Right renal pelvis (tissue), 4 donors: ENCODE measurements at places on chromosomes 7 and 10. TPM values are rescaled to one million over a fixed set of nuclear protein-coding genes. Genes with fewer than 3 reads are reported as not detected.

DNA sequence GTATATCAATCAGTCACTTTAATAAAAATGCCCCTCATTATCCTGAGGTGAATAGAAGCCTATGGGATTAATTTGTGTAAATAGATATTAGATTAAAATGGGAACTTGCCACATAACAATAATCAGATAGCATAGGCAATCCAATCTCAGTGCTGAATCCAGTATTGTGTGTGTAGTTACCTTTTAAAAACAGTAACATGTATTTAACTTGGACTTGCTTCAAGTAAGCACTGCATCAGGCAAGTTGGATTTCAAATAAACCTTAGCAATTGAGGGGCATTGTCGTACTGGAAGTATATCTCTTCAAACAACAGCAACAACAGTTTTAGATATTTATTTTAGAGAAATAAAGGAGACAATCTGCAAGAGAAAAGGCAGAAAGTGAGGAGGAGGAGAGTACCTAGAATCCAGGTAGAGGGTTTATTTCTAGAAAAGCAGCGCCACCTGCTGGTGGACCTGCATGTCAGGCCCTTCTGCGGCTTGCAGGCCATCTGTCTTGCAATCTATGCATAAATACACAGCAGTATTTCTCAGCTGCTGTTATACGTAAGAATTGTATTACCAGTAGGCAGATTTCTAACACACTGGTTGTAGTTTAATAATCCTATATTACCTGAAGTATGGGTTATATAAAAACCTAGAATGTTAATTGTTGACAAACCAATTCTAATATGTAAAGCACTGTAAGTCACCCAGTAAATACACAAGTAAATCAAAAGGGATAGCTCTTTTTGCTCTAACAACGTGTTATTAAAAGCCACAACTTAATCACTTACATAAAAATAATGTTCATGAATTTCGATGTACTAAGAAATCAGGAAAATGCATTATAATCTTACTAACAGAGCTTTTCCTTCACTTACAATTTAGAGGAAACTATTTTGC, 652.8 kb downstream of the KCNMA1 start:
- peak; percentile 72 for DNase-seq

DNA sequence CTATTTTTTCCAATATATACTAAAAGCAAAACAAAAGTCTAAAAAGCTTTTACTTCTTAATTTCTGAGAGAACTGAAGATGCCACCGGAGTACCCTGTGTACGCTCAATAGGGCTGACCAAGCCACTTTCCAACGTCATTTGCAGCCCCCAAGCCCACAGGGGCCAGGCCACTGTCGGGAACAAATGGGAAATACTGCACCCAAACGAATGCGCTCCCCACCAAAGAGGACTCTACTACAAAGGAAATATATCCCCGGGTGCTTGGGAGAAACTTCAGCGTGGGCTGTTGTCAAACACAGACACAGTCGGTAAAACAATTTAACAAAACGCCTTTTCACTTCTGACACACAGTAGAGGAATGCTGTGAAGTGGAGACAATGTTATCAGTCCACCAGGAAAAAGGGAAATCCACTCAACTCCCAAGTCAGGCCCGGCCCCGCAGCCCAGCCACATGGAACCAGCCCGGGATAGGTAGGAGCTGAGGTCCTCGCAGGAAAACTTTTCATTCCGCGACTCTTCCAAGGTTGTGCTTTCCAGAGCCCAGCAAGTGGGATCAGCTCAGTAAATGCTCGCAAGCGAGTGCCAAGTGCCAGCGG, 1.4 kb downstream of the PARD3 start:
- DNase-seq = no peak

GRCh38 chr7:158771-159170, 33.6 kb upstream of the FAM20C start:
- no peak for DNase-seq

- no peak for DNase-seq
These were observed 24.9 kb downstream of the TRRAP start for GRCh38 chr7:98903246-98903645.

COL28A1 gene
- polyA plus RNA-seq = 11.7 TPM

CYP2C9 gene
- 0.98 TPM for polyA plus RNA-seq

GRCh38 chr7:91064938-91065337, 199.3 kb upstream of the FZD1 start:
- no peak for DNase-seq

GIMAP6 gene
- 18.2 TPM for polyA plus RNA-seq

DNA sequence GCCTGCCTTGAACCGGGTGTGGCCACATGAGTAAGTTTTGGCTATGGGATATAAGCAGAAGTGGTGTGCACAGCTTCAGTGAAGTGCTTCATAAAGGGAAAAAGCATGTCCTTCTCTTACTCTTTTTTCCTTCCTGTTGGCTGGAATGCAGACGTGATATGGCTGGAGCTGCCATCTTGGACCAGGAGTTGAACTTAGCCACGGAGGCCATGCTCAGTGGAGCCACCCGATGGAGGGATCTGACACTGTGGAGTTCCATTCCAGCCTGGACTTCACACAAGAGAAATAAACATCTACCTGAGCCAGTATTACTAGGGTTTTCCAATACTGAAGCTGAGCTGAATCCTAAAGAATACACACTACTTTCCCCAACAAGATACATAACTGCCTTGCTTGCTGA, 52.3 kb downstream of the CCDC3 start:
- no peak for DNase-seq

GRCh38 chr10:5147255-5147980, 37.5 kb downstream of the AKR1C8 start:
- no peak for DNase-seq

PNLIPRP1 gene
- polyA plus RNA-seq = not detected

DNA sequence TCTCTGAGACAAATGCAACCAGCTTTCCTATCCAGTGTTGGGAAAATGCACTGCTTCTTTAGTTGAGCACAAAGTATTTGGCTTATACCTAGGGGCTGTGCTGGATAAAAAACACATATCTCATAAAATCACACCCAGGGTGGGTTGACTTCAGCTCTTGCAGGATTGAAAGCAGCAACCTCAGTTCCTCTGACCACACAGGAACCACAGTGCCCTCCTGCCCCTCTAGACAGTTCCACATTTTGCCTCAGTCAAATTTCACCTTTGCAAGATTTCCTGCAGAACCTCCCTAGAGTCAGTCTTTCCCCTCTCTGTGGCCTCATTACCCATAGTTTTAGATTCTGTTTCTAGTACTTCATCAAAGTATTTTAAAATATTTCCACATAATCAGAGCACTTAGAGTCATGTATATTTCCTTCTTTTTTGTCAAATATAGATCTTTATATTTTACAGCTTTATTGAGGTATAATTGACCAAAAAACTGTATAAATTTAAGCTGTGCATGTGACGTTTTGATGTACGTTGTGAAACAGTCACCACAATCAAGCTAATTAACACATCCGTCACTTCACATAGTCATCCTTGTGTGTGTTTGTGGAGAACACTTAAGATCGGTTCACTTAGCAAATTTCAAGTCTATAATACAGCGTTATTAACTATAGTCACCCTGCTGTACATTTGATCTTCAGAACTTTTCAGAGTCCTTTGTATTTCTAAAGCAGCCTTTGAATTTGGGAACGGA, 37.0 kb upstream of the EGR2 start:
- no peak for DNase-seq

SEMA3D gene
- polyA plus RNA-seq = 43.1 TPM

GRCh38 chr7:42197451-42197850, 39.6 kb downstream of the GLI3 start:
- no peak for DNase-seq

DNA sequence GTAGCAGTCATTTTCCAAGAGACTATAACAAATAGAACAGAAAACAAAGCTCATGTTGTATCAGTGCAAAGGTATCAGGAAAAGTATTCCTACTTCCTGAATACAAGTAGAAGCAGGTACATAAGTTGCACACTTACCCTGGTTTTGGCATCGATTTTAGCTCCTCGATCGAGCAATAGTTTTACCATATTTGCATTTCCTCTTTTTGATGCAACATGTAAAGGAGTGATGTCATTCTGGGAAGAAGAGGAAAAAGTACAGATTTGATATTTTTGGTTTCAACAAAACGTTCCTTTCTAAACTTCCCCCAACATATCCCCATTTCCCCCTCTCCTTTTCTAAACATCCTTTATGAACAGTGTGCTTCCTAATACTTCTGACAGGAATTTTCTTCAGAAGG, 155.1 kb downstream of the ANK3 start:
- DNase-seq = no peak

GRCh38 chr10:11685787-11686218, 56.4 kb upstream of the ECHDC3 start:
- no peak for DNase-seq

PNLIPRP3 gene
- not detected for polyA plus RNA-seq

- DNase-seq = no peak
These were observed 327.2 kb downstream of the DNAJB6 start for GRCh38 chr7:157664034-157664433.

DNA sequence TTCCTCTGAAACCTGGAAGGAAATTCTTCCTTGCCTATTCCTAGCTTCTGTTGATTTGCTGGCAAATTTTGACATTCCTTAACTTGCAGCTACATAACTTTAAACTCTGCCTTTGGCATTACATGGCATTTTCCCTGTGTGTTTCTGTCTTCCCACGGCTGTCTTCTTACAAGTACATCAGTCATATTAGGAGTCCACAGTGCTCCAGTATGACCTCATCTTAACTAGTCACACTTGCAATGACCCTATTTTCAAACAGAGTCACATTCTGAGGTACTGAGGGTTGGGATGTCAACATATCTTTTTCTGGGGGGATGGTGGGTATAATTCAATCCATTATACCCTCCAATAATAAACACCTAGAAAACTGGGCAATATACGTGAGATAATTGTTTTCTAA, 37.4 kb upstream of the EPHB6 start:
- DNase-seq = no peak

DNA sequence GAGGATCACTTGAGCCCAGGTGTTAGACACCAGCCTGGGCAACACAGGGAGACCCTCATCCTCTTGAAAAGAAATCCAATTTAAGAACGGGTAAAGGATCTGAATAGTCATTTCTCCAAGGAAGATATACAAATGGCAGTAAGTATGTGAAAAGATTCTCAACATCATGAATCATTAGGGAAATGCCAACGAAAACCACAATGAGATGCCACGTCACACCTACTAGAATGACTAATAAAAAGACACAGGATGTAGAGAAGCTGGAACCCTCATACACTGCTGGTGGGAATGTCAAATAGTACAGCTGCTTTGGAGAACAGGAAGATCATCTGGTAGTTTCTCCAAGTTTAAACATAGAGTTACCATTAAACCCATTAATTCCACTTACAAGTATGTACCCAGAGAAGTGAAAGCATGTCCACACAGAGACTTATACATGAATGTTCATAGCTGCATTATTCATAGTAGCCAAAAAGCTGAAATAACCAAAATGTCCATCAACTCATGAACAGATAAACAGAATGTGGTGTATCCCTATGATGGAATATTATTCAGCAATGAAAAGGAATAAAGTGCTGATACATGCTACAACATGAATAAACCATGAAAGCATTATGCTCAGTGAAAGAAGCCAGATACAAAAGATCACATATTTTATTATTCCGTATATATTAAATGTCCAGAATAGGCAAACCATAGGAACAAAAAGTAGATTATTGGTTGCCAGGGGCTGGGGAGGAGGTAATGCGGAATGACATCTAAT, 13.1 kb upstream of the ZMIZ2 start:
- DNase-seq = no peak

DNA sequence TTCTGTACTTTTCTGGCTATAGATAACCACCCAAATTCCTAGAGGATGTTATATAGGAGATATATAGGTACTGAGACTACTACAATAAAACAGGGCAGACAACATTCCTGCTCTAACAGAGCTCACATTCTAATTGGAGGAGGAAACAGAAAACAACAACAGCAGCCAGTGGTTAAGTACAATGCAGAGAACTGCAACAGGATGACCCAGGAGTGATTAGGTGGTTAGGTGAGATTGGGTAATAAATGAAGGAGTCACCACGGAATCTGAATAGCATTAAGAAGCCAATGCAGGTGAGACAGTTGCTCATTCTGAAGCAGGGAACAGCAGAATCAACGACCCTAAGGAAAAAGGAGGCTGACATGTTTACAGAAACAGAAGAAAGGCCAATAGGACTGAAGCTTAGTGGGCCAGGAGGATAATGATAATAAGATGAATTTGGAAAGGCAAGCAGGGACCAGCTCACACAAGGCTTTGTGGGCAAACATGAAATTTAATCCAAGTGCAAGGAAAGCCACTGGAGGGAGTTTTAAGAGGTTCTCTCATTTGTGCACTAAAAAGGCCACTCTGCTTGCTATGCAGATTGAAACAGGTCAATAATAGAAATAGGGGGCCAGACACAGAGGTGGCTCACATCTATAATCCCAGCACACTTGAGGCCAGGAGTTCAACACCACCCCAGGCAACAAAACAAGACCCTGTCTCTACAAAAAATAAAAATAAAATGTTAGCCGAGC, 16.9 kb upstream of the REEP3 start:
- no peak for DNase-seq

- peak; percentile 24 for DNase-seq
These were observed 493 bp downstream of the WDR91 start for GRCh38 chr7:135210888-135211178.

MOSPD3 gene
- 35.2 TPM for polyA plus RNA-seq

GRCh38 chr10:123529146-123529760, 136.9 kb upstream of the GPR26 start:
- no peak for DNase-seq

MGMT gene
- polyA plus RNA-seq = 17.6 TPM

PAX4 gene
- not detected for polyA plus RNA-seq

- no peak for DNase-seq
These were observed 614 bp upstream of the IFIT2 start for GRCh38 chr10:89301232-89301631.

AUTS2 gene
- 70.8 TPM for polyA plus RNA-seq

GRCh38 chr10:100534726-100535125, 1.0 kb upstream of the HIF1AN start:
- DNase-seq = no peak

GRCh38 chr10:118698421-118698820, 56.3 kb downstream of the CACUL1 start:
- no peak for DNase-seq

DNA sequence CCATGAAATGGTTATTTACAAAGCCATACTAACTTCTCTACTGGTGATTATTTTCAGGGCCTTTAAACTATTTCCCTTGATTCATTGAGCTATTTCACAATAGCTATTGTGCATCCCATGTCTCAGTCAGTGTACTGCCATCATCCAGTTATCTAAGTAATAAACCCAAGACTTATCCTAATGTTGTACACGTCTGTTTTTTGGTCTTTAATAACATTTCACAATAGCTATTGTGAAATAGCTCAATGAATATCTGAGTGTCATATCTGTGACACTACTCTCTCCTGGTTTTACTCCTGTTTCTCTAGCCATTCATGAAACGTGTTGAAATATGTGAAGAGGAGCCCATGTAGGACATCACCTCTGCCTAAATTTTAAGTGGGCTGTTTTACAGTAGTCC, 36.5 kb upstream of the TMEM140 start:
- DNase-seq = no peak

- no peak for DNase-seq
These were observed 4.7 kb upstream of the PLXDC2 start for GRCh38 chr10:19811540-19811939.

EEPD1 gene
- polyA plus RNA-seq = 8.0 TPM
